ENCODE measurements at places on chromosomes 7 and 10.

GRCh38 chr7:139568346-139568675 is 44.8 kb downstream of the CLEC2L start:
- DNase-seq = no peak

DNA sequence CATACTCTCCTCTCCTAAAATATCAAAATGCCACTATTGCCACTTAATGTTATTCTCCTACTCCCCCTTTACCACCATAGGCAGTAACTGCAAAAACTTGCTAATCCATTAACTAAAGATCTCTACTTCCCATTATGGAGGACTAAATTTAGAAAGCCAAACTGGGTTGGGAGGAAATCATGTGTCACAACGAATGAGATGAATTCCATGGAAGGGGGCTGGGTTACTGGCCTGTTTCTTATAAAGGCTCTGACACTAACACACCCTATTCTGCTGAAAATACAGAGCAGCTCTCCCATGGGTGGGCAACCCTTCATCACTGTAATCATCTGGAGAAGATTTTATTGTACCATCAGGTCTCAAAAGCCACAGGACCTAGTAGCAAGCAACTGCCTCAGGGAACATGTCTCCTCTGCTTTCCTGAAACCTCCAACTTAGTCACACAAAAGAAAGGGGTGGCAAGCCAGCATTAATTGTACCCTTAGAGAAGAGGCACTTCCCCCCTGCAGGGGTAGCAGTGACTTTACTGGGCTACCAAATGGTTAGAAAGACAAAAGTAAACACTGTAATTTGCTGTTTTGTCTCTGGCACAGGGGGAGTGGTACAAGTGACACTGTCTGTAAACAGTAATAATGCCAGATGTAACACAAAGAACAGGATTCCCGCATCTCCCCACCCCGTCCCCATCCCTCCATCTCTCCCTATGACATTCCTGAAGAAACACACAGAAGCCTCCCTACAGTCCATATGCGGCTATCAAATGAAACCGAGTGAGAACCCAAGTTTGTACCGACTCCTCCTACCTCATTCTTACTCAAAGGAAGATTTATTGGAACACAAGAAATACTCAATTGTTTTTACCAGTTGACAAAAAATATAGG is 81.6 kb downstream of the ARMH3 start:
- DNase-seq = no peak

DNA sequence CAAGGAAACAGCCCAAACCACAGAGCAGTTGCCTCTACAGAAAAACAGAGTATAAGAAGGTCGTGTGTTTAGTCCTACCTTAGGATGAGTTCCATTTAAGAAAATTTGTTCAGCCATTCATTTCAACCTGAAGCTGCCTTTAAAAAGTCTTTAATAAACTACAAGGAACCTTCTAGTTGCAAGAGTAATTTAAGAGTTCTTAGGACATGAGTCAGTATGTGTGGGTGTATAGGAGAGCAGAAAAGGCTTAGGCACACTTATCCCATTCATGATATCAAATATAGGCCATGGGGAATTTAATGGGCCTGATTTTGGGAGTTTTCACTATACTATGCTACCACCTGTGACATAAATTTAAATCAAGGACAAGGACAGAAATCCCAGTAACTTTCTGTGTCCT is 496.8 kb downstream of the TFEC start:
- DNase-seq = no peak

DNA sequence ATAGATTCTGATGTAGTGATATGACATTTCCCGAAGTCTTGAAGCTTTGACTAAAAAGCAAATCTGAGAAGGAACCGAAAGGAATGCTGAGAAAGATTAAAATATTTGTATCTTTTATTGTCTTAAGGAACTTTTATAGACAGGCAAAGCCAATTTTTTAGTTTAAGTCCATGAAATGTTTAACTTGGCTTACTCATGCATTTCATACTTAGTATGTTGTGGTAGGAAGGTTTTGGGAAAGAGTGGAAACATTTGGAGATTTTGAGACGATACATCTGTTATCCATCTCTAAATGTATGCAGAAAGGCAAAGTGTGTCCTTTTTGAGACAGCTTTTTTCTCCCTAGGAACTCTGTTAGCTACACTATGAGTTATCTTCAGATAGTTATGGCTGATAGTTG is 10.1 kb downstream of the TBC1D12 start:
- DNase-seq = no peak

- no peak for DNase-seq
These were observed 106.0 kb downstream of the ZNF365 start for GRCh38 chr10:62480196-62480595.

- DNase-seq = no peak
These were observed 189.0 kb upstream of the GRM3 start for GRCh38 chr7:86454753-86455152.

DNA sequence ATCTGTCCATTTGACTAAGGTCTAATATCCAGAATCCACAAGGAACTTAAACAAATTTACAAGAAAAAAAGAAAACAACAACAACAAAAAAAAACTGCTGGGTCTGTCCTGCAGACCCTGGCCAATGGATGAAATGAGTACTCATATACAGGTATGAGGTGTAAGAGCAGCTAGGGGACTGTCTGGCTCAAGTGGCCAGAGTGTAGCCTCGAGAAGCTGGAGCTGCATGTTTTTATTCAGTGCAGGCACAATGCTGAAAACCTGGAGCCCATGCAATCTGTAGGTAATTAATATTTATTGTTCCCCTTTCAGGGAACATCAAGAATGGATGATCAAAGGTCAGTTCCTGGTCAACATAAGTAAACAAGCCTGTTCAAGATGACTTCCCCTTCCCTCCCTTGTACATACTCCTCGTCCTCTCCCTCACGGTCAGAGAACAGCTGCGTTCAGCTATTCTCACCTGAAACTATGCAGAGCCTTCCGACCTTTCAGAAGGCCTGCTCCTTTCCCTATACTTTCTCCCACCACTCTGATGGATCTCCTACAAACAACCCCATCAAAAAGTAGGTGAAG is 15.5 kb downstream of the CYP2C19 start:
- DNase-seq = no peak

GRCh38 chr7:28678431-28678965 is 266.2 kb downstream of the CREB5 start:
- DNase-seq = no peak

DNA sequence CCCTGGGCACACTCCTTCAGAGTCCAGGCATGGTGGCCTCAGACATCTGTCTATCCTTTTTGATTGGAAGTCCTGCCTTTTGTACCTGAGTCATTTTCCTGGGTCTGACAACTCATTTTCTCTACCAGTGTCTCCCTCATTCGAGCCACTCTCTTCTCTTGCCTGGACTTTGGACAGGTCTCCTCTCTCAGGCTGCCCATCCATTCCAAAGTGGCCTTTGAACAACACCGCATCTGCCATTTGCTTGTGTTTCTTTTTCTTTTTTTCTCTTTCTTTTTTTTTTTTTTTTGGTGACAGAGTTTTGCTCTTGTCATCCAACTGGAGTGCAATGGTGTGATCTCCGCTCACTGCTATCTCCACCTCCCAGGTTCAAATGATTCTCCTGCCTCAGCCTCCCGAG is 142.1 kb upstream of the COBL start:
- no peak for DNase-seq

DNA sequence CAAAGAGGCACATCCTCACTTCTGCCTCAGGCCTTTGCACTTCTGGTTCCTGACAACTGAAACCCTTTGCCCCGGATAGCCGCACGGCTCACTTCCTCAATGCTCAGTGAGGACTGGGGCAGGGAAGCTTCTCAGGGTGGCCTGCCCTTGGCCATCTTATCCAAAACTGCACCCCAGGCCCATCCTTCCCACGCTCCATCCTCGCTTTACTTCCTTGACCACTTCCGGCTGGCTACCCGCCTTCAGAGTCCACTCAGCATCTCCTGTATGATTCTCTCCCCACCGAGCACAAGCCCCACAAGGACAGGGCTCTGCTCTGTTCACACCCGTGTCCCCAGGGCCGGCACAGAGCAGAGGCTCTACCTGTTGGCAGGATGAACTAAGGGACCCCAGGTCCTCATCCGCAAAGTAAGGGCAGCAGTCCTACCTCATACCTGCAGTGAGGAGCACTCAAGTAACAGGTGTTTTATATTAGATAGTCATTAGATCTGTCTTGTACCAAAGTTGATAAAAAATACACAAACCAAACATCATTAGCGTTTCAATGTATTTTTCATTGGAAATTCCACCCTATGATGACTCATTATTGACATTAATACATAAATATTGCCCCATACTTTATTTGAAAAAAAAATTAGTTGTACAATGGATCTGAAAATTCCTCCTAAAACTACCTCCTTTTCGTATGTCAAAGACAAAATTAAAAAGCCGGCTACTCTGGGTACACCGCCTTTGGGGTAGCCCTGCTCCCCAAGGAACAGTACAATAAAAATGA is 35.0 kb downstream of the GNA12 start:
- no peak for DNase-seq

GRCh38 chr10:8923096-8923495 is 868.6 kb downstream of the GATA3 start:
- no peak for DNase-seq

DNA sequence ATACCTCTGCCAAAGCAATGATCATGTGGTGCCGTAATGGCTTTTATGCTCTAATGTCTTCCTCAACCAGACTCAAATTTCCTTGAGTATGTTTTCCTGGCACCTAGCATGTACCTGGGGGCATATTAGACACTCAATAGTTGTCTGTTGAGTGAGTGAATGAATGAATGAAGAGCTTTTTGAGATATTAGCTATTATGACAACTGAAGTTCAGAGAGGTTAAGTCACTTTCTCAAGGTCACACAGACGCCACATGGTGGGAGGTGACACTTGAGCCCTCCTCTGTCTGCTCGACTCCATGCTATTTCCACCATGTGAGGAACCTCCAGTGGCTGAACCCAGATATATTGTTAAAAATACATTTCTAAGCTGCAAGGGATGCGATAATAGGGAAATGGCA is 132.1 kb downstream of the PRPF18 start:
- DNase-seq = no peak

- peak; percentile 98 for DNase-seq
These were observed at the start of the genes PDZD7 and SFXN3 for GRCh38 chr10:101031128-101031795. TSS of gene PDZD7 (minus strand) at chr10:101031129. CDS start at chr10:101030219, 910 bp downstream. TSS of gene SFXN3 (plus strand) at chr10:101031234. CDS start at chr10:101034695, 3,461 bp downstream.

DNA sequence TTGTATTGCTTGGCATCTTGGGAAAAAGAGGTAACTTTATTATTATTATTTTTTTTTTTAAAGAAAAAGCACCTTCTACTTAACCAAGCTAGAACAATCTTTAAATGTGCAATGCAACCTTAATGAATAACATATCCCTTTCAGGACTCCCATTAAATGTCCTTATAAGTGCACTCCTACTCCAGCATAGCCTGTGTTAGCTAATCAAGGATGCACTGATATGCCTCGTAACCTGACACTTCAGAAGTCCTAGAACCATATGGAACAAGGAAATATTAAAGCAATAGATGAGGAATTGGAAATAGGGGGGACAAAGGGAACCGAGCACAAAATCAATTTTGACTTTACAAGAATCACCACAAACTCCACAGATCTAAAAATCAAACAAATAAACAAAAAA is 522.4 kb downstream of the PARD3 start:
- DNase-seq = no peak

DNA sequence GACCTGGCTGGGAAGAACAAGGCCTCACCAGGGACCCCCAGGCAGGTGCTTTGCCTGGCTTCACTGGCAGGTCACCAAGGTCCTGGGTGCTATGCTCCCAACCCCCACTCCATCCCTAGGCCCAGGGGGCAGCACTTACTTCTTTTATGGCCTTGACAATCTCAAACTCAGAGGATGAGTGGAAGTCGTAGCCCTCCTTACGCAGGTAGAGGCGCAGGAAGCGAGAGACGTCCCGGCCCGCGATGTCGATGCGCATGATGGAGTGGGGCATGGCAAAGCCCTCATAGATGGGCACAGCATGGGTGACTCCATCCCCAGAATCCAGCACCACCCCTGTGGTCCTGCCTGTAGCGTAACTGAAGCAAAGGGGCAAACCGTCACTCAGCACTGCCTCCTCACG is 18.5 kb downstream of the ACTR1A start:
- no peak for DNase-seq

- DNase-seq = no peak
These were observed 4.9 kb upstream of the COL17A1 start for GRCh38 chr10:104090611-104091010.

GRCh38 chr10:31129271-31129670 is 97.6 kb upstream of the ZNF438 start:
- DNase-seq = no peak

DNA sequence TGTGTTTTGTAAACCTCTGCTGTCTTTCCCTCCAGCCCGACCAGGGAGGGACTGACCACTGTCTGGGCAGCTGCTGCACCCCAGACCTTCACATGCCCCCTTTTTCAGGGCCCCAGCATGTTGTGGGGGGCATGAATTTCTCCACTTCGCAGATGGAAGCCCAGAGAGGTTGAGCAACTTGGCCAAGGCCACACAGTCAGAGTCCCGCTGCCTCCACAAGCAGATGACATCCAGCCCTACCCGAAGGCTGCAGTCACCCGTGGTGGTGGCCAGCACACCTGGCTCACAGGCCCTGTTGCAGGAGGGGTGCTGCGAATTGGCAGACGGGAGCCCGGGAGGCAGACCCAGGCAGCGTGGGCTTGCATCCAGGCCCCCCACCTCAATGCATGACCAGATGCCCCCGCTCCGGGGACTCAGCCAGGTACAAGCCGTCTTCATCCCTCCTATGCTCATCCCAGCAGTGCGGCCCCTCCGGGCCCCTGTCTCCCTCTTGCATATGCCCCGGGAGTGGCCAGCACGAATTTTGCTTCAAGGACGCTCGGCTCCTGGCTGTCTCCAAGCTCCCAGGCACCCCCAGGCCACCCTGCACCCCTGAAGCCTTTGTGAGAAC is 36.0 kb upstream of the PDGFA start:
- DNase-seq = no peak

GRCh38 chr7:61111-61510 is 131.3 kb upstream of the FAM20C start:
- no peak for DNase-seq

GRCh38 chr10:42917821-42918220 is 135.2 kb downstream of the BMS1 start:
- no peak for DNase-seq

- no peak for DNase-seq
These were observed 205.6 kb downstream of the GRID1 start for GRCh38 chr10:86160890-86161585.

GRCh38 chr7:96300986-96301385 is 20.9 kb downstream of the SLC25A13 start:
- no peak for DNase-seq

DNA sequence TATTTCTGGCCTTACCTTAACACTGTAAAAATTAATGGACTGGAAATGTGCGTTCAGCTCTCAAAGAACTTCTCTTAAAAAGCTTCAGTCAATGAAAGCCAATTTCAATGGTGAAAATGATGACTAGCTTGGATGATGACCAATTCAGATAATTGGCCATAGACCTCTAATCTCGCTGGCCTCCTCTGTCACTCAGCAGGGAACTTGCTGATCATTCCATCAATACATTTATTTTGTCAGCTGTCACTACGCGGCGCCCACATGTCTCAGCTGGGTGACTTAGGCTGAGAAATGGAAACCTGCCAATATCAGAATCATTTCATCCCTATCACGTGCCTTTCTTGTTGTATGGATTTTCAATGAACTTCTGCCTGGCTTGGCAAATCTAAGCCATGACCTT is 673.0 kb upstream of the AUTS2 start:
- DNase-seq = no peak

GRCh38 chr7:87876869-87877234 is 559 bp downstream of the DBF4 start:
- peak; percentile 7 for DNase-seq
